ENCODE measurements at places on chromosomes 2 and 18.
A peak's percentile ranks its signal among the peaks of the same experiment; 100 is the strongest.

DNA sequence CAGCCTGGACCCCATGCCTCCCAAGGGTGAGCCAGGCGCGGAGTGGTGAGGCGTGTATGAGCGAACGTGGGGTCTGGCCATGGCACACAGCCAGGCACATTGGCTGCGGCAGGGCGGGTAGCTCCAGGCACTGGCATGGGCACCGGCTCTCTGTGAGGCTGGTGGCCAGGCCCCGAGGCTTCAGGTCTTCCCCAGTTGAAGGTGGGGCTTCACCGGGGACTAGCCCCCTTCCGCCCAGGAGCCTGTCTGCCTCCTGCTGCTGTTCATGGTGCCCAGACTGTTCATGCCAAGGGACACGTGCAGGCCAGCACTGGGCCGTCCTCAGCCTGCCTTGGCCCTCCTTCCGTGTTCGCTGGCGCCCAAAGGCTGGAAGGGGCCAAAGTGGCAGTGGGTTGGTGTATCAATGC is 26.8 kb downstream of the DDX1 start:
- DNase-seq = no peak

DNA sequence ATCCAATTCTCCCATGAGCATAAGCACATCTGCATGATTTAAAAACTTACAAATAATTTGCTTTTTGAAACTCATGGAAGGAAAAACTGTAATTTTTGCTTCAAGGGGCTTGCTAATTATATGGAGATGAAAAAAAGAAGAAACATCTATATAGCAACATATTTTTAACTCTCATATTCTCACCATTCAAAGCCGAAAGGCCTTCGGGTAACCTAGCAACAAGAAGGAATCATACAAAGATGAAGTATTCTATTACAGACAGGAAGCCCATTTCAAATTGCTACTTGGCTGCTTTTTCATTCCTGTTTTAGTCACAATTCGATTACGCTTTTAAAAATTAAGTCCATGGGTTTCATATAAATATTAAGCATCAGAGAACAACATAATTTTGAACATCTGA is 39.2 kb upstream of the RNU4ATAC start:
- DNase-seq = no peak

- no peak for DNase-seq
These were observed 133.8 kb upstream of the NRXN1 start for GRCh38 chr2:51165534-51166260.

DNA sequence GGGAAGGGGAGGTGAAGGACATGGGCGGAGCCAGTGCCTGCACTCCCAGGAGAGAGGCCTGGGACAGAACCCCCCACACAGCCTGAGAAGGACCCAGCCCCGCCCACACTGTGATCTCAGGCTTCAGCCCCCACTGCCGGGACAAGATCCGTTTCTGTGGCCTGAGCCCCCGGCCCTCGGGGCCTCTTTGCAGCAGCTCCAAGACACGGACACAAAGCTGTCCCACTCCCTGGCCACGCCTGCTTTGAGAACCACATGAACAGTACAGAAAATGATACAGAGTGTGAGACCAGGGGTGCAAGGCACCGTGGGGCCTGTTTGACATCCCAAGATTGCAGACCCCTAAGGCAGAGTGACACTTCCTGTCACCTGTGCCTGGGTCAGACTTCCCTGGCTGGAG is 74.5 kb downstream of the TWIST2 start:
- no peak for DNase-seq

- DNase-seq = peak; percentile 55
These were observed 207.1 kb upstream of the SLC8A1 start for GRCh38 chr2:40658941-40659340.

DNA sequence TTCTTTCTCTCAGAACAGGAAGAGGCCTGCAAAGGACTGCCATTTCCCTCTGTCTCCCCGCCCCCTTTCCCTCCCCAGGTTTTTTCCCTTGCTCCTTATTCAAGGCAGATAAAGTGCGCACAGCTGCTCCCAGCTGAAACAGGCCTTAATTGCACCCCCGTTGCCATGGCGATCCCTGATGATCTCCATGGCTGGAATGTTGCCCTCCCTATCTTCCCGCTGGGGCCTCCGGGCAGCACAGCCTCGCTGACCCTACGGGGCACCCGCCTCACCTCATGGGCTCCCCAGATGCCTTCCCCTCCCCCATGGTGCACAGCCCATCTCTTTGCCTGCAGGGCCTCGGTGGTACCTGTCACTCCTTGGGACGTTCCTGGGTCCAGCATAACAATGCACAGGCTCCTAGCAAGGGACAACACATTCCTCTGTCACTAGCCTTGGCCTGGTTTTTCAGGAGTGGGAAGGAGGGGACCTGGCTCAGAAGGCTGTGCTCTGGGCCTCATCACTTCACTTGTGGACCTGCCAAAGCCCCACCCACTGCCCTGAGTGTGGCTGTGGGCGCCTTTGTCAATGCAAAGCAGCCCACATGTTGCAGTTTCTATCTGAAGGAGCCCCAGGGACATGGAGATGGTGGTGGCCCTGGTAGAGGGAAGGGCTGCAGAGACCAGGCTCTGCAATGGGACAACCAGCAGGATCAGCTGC is 115.0 kb downstream of the CELF4 start:
- DNase-seq = no peak

DNA sequence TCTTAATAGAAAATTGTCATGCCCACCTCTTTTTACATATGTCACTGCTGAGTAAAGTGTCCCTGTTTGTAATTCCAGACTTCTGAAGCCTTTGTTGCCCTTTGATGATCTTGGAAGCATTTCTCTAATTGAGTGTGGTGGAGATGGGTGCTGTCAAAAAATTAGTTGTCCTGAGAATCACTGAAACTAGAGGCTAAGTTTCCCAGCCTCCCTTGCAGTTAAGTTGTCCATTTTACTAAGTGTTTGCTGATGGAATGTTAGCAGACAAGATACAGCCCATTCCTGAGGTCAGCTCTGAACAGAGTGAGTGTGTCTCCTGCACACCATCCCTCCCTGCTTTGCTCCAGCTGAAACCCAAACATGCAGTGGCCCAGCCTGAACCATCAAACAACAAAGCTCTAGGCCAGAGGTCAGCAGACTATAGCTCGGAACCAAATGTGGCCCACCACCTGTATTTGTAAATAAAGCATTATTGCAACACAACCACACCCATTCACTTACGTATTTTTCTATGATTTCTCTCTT is 28.1 kb upstream of the TMEM177 start:
- peak; percentile 6 for DNase-seq

All from GM23248 (cell line).